Foreskin fibroblast (primary cell): ENCODE measurements at places on chromosomes 3 and 15.

- DNase-seq: no peak
Observed at GRCh38 chr3:133367956-133368355, 31.9 kb upstream of the BFSP2 start.

- DNase-seq: no peak
Observed at GRCh38 chr15:44500555-44500954, 36.4 kb upstream of the EIF3J start.

GRCh38 chr3:54928046-54928770, at the start of gene LRTM1:
Gene LRTM1, minus strand, starts transcription at chr3:54928059. Its CDS starts 148 bp downstream, at chr3:54927911.
- no peak for DNase-seq

- DNase-seq: no peak
Observed at GRCh38 chr3:138947495-138948121, 591 bp downstream of the FOXL2NB start.
